CD4-positive, alpha-beta T cell treated with Interleukin-2 at 100 ng/mL for 4 hours (primary cell): ENCODE measurements at places on chromosomes 7 and 10.

DNA sequence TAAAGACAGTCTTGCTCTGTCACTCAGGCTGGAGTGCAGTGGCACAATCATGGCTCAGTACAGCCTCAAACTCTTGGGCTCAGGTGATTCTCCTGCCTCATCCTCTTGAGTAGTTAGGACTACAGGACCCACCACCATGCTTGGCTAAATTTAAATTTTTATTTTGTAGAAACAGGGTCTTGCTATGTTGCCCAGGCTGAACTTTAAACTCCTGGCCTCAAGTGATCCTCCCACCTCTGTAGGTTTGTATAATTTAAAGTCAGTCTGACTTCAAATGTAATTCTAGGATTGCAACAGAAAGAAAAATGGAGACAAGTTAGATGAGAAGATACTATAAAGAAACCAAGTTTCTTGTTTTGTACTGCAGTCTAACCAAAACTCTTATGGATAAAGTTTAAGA, 11.5 kb downstream of the TMEM60 start:
- DNase-seq = no peak

- DNase-seq = no peak
Measured at GRCh38 chr10:124918906-124919305, 23.0 kb upstream of the ZRANB1 start.

- no peak for DNase-seq
Measured at GRCh38 chr10:127918572-127918971, 11.7 kb downstream of the PTPRE start.

DNA sequence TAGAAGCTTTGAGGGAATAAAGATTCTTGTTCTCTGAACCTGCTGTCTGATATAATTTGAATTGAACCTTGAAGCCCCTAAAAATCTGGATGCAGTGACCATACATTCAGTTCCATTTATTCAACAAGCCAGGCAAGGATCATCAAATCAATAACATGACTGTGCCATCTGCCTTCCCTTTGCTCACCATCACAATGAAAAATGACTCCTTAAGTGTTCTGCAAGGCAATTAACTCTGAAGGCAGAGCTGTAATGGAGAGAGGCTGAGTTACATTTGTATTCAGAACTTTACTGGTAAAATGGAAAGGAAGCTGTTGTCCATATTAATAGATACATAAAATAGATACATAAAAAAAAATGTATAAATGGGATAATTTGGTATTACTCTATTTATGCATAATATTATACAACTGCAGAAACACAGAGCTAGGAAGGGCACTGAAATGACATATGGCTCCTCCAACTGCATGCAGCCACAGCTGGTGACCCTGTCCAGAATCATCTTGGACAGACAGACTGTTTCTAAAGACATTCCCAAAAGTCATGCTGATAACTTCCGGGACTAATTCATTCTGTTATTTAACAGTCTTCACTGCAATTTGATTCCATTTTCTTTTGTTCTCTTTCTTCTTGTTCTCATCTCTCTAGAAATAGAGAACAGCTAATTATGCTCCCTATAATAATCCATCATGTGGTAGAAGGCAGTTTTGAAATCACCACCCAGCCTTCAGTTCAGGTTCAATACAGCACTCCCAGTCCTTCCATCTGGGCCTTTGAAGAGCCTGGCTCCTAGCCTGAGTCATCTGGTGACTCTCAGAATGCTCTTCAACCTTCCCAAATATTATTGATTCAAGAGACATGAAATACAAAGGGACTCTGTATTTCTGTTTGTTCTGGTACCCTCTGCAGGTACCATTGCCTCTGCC, 412.6 kb downstream of the GFRA1 start:
- no peak for DNase-seq

DNA sequence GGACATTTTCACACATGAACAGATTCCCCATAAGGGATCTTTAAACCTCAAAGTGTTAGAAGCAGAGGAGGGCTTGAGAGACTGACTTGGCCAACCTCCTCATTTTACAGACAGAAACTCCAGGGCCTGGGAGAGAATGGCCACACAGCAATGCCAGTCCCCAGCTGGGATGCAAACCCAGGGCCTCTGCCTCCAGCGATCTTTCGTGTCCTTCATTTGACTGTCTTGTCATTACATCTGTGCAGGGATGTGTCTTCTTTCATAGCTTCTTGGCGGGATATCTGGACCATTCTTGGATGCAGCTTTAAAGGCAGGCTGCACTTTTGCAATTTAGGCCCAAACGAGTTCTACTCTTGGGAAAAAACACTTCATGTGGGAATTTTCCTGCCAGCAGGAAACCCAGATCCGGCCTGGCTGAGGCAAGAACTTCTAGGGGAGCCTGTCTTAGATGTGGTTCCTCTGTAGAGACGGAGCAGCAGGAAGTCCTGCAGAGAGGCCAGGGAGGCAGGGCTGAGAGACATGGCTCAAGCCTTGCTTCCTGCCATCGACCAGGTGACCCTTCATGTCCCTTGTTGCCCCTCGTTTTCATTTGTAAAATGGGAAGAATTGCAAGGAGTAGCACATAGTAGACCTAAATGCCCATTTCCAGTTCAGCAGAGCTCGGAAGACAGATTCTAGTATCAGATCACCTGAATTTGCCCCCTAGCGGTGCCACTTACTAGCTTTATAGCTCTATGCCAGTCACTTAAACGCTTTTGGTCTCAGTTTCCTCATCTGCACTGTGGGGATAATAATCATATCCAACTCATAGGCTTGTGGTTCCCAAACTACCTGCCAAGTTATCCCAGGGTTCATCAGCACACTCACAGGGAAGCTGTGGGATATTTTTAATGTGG, 43.9 kb upstream of the SLC29A3 start:
- no peak for DNase-seq

GRCh38 chr7:28768577-28769147, 189.5 kb downstream of the TRIL start:
- DNase-seq = no peak

DNA sequence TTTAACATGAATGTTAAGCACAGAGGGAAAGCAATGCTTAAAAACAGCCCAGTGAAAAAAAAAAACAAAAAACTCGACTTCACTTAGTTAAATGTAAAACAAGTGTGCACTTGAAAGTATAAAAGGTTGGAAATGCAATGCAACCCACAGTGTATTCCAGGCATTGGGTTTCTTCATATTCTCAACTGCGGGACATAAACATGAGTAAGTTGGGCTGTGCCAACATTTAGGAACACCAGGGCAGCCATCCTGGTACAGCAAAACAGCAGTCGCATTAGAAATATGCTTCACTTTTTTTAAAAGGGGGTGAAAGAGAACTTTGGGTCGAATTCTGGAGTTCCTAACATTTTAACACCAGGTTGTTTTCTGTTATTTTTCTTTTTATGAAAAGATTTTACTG, 937 bp downstream of the STEAP1 start:
- no peak for DNase-seq

GRCh38 chr7:46507560-46507959, 586.5 kb upstream of the IGFBP3 start:
- no peak for DNase-seq

GRCh38 chr7:121259826-121260225, 69.0 kb upstream of the WNT16 start:
- no peak for DNase-seq
